ENCODE measurements at places on chromosomes 5 and 9. TPM values are rescaled to one million over a fixed set of nuclear protein-coding genes. Genes with fewer than 3 reads are reported as not detected.

Gene LTC4S
- 0.29 TPM for total RNA-seq

Gene KIF12
- total RNA-seq = not detected

Gene SLC25A48
- total RNA-seq = not detected

Gene RPL12
- 2,007 TPM for total RNA-seq

DNA sequence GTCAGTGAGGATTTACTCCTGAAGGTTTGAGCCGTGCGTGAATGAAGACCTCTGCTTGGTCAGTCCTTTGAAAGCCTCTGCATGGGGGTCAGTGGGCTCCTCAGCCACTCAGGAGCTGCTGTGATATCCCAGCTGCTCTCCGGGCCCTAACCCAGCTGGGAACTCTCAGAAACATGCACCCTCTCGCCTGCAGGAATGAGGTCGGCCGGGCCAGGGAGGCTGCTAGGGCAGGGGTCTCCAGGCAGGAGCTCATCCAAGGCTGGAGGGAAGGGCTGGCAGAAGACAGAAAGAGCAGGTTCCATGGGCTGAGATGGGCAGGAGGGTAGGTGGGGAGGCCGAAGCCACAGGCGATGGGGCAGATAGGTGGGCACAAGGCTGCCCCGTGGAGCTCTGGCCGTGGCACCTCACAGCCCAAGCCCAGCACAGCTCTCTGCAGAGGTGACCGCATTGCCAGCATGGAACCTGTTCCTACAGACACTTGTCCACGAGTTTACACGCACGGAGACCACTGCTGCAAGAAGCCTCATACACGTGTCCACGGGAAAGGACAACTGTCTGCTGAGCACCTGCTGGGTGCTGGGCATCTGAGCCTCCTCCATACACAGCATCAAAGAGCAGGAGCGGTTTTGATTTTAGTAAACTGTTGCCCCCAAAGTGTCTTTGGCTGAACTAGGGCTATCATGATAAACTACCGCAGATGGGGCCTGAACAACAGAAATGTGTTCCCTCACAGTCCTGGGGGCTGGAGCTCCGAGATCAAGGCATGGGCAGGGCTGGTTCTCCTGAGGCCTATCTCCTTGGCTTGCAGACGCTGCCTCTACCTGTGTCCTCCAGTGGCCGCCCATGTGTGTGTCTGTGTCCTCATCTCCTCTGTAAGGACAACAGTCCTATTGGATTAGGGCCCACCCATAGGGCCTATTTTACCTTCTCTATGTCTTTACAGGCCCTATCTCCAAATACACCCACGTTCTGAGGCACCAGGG lies 85.2 kb upstream of the ADAMTS2 start:
- H3K27me3 ChIP-seq = no peaks in the 10 kb centered on the region
- no peaks in the 10 kb centered on the region for H3K4me1 ChIP-seq
- no peak for DNase-seq
- no peak overlapping the region for H3K4me3 ChIP-seq

DNA sequence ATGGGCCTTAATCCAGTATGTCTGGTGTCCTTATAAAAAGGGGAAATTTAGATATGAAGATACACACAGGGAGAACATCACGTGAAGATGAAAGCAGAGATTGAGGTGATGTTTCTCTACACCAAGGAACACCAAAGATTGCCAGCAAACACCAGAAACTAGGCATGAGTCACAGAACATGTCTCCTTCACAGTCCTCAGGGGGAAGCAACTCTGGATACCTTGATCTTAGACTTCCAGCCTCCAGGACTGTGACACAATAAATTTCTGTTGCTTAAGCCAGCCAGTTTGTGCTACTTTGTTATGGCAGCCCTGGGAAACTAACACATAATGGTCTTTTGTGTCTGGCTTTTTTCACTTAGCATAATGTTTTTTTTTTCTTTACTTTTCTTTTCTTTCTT lies 41.2 kb upstream of the STRBP start:
- DNase-seq = no peak
- H3K4me1 ChIP-seq = peaks cover 11% of the 10 kb centered on the region
- H3K36me3 ChIP-seq = no peaks in the 10 kb centered on the region

- no peak for DNase-seq
- no peak overlapping the region for H3K27ac ChIP-seq
- no peak overlapping the region for H3K4me3 ChIP-seq
- H3K4me1 ChIP-seq = no peaks in the 10 kb centered on the region
Observed at GRCh38 chr5:51387884-51388275, 4.6 kb downstream of the ISL1 start.

- H3K4me3 ChIP-seq = no peak overlapping the region
- H3K27me3 ChIP-seq = peaks cover 54% of the 10 kb centered on the region
- no peak for DNase-seq
- peaks cover 9% of the 10 kb centered on the region for H3K4me1 ChIP-seq
Observed at GRCh38 chr9:16726029-16726428, 144.4 kb downstream of the BNC2 start.

Gene DMRT3
- not detected for total RNA-seq
